ENCODE measurements at places on chromosomes 4 and X.

- no peak for DNase-seq
Measured at GRCh38 chrX:106716004-106716403, 10.5 kb upstream of the RNF128 start.

- DNase-seq: no peak
Measured at GRCh38 chrX:33252306-33252825, 41.0 kb upstream of the DMD start.

DNA sequence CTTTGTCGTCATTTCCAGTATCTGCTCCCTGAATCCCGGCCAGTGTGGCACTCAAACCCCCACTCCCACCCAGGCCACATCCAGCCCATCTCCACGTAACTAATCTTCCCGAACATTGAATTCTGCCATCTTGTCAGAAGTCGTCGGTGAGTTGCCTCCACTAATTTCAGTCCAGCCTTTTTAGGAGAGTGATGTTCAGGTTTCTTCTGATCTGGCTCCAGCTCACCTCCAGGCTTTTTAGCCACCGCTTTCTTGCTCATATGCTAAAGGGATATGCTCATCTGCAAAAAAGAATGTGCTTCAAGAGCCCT, 1.3 kb downstream of the TMEM165 start:
- no peak for DNase-seq

- DNase-seq: no peak
Measured at GRCh38 chr4:118741301-118741855, 56.2 kb downstream of the METTL14 start.

GRCh38 chr4:182286035-182286434, 42.8 kb downstream of the TENM3 start:
- no peak for DNase-seq

- no peak for DNase-seq
Measured at GRCh38 chr4:110184140-110184790, 14.2 kb downstream of the ELOVL6 start.

DNA sequence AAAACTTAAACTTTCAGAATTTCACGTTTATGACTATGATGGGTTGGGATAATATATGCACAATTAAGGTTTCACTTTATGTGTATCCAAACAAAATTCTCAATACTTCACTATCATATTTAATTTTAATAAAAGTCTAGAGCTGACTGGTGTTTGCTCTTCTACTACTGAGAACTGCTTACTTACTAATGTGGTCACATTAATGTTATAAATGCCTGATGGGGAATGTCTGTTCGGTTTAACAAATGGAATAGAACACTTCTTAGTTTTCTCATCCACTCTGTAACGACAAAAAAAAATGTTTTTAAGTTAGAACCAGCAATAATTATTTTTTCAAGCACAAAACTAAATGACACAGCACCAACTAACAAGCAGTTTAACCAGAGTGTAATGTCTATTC, 34.3 kb downstream of the CDKL2 start:
- DNase-seq: no peak

- DNase-seq: no peak
Measured at GRCh38 chr4:7233006-7233580, 40.8 kb downstream of the SORCS2 start.

DNA sequence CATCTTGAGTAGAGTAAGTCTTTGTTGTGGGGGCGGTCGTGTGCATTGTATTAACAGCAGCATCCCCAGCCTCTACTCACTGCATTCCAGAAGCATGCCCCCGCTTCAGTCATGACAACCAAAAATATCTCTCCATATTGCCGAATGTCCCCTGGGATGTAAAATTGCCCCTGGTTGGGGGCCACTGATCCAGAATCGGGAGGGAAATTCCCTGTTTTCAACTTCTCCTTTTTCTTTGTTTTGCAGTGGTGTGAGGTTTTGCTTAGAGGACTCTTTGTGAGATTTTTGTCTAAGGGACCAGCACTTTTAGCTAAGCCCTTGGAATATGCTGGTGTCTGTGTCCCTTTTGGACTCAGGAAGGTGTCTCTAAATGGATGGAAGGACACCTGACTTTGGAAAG, 3.0 kb upstream of the IL13RA1 start:
- DNase-seq: no peak

DNA sequence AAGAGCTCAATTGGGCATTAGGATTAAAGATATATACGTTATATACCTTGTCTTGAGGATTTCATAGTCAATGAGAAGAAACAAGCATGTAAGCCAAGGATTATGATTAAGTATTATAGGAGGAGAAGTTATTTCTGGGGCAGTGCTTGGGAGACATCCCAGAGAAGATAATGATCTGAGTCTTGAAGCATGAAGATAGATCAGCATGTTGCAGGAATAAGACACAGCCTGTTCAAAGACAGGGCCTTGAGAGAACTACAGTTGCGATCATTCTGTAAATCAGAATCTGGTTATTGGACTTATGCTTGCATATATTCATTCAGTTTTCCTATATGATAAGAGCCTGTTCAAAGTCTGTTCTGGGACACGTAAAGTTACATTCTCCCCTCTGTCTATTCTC, 862.2 kb upstream of the FTHL17 start:
- DNase-seq: no peak

- DNase-seq: no peak
Measured at GRCh38 chr4:151702256-151702655, 58.6 kb downstream of the GATB start.

GRCh38 chrX:114905251-114905650, 112.2 kb downstream of the IL13RA2 start:
- DNase-seq: no peak

DNA sequence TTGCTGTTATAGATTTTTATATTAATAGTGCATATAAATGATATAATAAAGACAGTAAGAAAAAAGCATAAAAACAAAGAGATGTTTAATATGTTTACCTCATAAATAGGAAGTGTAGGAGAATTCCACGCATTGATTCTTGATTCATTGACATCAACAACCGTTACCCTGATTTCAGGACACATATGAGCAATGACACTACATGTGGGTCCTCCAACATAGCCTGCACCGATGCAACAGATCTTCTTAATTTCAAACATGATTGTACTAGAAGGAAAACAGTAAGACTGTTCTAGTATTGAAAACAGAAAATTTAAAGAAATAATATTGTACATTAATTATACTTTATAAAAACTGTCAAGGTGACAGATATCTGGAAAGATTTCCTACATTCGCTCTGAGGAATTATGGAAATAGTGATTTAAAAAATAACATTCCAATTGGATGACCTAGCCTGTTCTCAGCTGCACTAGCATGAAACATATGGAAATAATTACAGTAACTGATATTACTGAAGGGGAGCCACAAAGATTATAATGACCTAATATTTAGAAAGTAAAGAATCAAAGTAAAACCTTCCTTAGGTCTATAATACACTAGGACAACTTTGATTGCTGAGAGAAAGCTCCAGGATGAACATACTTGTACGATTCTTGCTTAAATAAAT, 5.9 kb downstream of the UGDH start:
- no peak for DNase-seq

DNA sequence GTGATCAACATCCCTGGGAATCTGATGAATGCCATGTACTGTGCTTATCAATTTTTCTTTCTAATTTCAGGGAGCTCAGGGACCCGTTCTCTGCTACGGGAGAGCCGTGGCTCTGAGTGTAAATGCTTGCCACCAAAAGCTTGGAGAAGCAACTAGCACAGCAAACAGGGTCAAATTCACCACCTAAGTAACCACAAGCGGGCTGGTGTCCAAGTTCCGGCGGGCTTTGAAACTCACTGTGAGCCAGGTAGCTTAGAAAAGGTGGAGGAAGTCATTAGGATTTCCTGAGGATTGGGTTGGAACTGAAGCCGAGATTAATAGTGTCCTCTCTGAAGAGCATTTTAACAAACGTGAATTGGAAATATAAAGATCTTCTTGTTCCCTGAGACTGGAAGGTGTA, 87.2 kb downstream of the CLDN34 start:
- no peak for DNase-seq

GRCh38 chrX:51614353-51615012, 4.2 kb downstream of the CENPVL3 start:
- DNase-seq: no peak

- DNase-seq: no peak
Measured at GRCh38 chrX:129000018-129000417, 523.3 kb downstream of the SMARCA1 start.

- no peak for DNase-seq
Measured at GRCh38 chrX:22276781-22277180, 4.1 kb downstream of the CBLL2 start.

GRCh38 chrX:30495468-30495867, 82.1 kb downstream of the TASL start:
- no peak for DNase-seq

DNA sequence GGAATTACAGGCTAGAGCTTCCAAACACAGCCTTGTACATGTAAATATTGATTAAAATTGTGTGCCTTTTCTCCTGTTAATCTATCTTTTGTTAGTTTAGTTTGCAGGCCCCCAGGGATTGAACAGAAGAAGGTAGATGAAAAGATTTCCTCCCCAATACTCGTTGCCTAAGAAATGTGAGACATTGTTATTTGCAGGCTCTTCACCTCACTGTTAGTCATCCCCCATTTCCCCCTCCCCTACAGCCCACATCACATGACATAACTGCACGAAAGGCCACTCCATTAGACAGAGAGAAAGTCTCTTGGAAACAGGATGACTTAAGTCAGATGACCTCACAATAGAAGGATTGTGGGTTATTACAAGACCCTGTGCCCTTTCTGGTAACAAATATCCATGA, 13.3 kb upstream of the MID1 start:
- DNase-seq: no peak

DNA sequence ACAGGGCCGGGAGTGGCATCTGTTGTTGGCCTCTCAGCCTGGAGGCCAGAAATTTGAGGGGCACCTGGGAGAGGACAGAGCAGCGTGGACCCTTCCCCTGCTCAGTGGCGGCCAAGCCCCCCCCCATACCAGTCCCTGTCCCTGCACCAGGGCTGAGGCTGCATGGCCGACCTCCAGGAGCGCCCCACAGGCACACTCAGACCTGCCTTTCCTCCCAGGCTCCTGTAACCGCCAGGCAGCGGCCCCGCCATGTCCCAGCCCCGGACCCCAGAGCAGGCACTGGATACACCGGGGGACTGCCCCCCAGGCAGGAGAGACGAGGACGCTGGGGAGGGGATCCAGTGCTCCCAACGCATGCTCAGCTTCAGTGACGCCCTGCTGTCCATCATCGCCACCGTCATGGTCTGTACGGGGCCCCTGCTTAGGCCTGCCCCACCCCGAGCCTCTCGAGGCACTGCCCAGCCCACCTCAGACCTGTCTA, 15.3 kb downstream of the TMEM175 start:
- no peak for DNase-seq

DNA sequence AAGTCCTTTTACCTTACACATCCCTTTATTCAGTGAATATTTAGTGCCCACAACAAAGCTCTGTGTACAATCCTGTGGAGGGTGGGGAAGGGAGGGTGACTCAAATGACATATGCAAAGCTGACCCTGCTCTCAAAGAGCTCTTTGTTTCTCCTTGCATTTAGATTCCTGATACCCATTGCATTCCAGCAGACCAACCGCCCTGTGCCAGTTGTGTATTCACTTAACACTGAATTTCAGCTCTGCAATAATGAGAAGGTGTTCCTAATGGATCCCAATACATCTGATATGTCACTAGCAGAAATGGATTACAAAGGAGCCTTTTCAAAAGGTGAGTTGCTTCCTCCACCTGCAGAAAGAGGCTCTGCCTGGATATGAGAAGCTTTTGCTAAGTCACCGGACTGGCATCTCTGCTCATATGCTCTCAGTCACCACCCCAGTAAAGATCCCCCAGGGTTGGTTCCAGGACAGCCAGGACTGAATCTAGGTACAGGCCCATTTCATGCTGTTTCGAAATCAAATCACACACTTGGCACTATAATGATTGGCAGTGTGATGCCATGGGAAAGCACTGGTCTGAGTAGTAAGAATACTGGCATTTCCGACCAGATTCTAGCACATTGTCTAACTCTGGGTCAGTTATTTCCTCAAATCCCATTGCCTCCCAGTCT, 17.1 kb upstream of the ANXA3 start:
- no peak for DNase-seq

DNA sequence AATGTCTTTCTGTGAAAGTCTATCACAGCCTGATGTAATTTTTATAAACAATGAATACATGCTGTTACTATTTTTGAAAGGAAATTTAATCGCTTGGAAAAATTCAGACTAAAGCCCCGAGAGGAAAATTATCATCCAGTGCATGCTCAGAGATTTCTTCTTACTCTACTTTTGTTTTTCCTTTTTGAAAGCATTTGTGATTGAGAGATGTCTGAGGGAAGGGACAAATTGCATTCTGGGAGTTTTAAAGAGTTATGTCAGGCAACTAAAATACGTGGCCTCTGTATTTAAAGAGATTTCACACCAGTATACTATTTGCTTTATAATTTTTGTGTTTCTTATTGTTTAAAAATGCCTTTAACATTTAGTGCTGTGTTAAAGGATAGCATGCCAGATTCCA, 1.4 kb upstream of the ZFX start:
- no peak for DNase-seq

DNA sequence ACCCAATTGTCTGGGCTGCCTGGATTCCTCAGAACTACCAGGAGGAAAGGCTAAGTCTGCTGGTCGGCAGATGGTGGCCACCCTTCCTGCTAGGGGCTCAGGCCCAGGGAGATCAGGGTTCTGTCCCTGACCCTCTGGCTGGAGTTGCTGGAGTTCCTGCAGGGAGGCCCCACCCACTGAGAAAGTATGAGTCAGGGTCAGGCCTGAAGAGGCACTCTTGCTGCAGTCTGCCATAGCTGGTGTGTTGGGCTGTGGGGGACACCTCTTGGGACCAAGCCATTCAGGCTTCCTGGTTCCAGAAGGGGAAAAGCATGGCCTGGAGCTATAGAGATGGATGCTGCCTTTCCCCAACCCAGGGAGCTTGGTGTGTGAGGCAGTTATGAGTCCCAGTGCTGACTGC, 40.4 kb upstream of the PCDH18 start:
- DNase-seq: no peak

DNA sequence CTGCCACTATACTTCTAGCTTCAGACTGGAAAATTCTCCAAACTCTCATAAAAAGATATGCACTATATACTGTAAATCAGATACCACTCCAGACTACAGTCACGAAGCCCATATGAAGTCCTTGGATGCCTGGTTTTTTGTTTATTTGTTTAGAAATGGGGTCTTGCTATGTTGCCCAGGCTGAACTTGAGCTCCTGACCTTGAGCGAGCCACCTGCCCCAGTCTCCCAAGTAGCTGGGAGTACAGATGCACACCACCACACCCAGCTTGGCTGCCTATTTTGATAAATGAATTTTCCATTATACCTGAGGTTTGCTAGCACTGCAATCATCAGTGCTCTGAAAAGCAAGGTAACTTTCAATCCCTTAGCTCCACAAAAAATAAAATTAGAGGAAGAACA, 53.1 kb downstream of the ELF2 start:
- no peak for DNase-seq

- no peak for DNase-seq
Measured at GRCh38 chr4:154478547-154478946, 13.1 kb downstream of the DCHS2 start.

DNA sequence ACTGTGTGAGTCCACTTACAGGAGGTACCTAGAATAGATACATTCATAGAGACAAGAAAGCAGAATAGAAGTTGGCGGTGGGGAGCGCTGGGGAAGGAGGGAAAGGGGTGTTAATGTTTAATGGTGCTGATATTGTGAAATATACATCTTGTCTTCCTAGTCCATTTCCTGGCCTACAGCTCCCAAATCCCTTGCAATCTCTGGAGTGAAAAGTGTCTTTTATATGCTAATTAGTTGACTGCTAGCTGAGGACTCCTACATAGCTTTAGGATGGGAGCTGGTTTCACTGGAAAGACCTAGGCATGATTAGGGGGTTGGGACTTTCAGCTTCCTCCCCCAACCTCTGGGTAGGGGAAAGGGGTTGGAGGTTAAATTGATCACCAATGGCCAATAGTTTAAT, 36.0 kb downstream of the FUNDC1 start:
- no peak for DNase-seq
